Fibroblast of lung (primary cell): ENCODE measurements at places on chromosomes 1 and 21. TPM values are rescaled to one million over a fixed set of nuclear protein-coding genes. Genes with fewer than 3 reads are reported as not detected.

GRCh38 chr21:21268061-21268471, 269.9 kb downstream of the NCAM2 start:
- DNase-seq, result peak; percentile 62

- DNase-seq, result peak; percentile 6
These were observed 675.7 kb upstream of the CHRM3 start for GRCh38 chr1:238710697-238711096.

GRCh38 chr1:237154157-237154556, 112.2 kb downstream of the RYR2 start:
- peak; percentile 81 for DNase-seq

DNA sequence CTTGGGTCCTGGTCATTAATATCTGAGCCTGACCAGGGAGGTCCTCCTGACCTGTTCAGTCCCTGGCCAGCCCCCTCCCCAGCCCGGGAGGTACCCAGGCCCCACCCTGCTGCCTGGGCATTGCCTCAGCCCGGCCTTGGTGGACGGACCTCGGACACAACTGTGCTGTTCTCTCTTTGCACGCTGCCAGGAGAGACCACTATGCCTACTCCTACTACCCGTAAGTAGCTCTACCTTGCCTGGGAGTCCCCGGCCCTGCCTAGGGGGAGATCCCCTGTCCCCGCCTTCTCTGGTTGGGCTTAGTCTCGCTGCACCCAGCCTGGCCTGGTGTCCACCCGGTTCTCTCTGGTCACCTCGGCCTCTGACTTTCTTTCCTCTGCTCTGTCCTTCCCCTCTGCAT, 53.2 kb downstream of the PTPRU start:
- no peak for DNase-seq

- no peak for DNase-seq
These were observed 58.1 kb upstream of the SIM2 start for GRCh38 chr21:36640721-36641244.

- DNase-seq, result no peak
These were observed 11.6 kb upstream of the OR2G2 start for GRCh38 chr1:247576514-247576913.

DNA sequence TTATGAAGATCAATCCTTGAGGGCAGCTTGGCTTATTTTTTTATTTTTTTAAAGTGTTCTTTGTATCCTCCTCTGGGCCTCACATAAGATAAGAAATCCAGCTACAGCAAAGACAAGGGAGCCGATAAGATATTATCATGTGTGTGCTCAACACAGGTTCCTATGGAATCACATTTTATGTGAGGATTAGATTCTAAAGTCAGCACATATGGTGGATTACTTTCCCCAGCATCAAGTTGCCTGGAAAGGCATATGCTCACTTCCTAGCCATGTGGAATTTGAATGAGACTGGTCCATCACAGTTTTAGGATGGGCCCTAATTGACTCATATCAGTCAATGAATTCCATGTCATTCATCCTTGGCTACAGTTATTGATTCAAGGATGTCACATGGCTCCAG, 456.9 kb upstream of the LRRC7 start:
- DNase-seq, result no peak

- DNase-seq, result no peak
These were observed 12.2 kb downstream of the AMY1C start for GRCh38 chr1:103761896-103762295.

- no peak for DNase-seq
These were observed 33.4 kb upstream of the GPR153 start for GRCh38 chr1:6294080-6294889.

DNA sequence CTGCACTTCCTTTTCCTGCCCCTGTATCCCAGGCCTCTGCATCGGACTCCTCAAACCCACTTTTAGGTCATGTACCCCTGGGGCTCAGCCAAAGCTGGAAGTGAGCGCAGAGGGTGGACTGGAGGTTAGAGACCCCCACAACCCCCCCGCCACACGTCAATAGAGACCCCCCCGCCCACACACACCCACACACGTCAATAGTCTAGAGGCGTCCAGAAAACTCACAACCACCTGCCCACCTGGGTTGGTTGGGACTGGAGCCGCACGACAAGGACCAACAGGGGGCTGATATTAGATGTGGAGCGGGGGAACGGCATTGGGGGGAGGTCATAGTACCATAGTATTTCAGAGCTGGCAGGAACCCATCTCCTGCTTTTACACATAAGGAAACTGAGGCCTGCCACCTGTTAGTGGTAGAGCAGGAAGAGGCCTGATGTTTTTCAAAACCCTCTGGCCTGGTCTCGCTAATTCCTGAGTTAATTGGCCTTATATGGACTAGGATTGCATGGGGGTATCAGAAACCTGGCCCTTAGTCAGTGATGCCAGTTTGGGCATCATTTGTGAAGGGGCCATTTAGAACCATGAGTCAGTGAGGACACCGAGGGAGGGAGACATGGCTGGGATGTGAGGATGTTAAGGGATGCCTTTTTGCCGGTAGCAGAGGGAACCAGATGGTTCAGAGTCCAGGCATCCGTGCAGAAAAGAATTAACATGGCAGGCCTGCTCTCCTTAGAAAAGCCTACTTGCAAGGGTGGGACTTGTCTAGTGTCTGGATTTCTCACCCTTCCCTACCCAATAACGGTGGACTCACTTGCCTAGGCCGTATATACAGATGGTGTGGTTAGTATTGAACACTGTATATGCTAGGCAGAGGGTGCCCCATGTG, 1.1 kb downstream of the NENF start:
- DNase-seq, result no peak

DNA sequence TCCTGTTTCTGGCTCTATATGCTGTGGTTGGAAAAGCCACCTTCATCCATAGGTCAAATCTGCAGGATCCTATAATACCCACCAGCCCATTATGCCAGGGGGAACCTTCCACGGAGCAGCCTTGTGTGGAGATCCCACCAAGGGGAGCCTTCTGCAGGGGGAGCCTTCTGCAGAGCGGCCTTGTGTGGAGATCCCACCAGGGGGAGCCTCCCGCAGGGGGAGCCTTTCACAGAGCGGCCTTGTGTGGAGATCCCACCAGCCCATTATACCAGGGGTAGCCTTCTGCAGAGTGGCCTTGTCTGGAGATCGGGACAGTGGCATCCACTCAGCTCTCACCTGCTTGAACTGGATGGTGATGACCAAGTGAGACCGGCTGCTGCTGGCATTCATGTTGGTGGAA, 85.3 kb downstream of the SCCPDH start:
- no peak for DNase-seq

DNA sequence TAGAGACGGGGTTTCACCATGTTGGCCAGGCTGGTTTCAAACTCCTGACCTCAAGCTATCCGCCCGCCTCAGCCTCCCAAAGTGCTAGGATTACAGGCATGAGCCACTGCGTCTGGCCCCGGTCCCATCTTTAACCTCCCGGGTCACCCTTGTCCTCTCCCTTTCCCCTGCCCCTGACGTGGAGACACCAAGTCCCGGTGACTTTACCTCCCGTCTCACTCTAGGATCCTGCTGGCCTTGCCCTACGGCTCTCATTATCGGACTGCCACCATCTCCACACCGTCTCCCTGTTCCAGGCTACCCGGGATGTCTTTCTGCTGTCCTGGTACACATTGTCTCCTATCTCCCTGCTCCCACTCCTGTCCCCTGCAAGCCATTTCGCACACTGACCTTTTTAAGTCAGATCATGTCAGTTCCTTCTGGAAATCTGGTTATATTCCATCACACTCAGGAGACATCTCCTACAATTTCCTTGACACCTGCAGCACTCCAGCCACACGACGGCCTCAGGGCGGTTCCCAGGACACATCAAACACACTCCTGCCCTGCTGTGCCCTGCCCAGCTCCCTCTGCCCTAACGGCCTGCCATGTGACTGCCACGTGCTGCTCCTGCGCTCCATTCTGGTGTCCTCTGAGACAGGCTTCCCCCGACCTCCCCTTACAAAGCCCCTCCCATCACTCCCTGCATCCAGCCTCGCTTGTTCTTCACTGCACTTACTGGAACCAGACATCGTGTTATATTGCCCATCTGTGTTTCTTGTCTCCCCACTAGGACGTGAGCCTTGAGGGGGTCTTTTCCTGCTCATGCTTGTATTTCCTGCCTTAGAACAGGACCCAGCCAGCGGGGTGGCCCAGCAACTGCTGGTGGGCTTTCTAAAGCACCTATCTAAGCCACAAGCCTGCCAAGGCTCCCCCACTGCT, 32.7 kb downstream of the TTC39A start:
- DNase-seq, result no peak

- no peak for DNase-seq
These were observed 31.1 kb upstream of the PTPRC start for GRCh38 chr1:198607714-198608113.

DNA sequence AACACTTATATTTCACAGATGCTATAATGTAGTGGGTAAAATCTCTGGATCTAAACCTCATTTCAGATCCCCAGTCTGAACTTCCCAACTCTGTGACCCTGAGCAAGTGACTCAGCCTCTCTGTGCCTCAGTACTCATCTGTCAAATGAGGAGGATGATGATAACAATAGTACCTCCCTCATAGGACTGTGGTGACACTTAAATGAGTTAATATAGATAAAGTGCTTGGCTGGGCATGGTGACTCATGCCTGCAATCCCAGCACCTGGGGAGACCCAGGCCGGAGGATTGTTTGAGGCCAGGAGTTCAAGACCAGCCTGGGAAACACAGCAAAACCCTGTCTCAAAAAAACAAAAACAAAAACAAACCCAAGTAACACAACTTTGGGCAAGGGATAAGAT, 4.7 kb upstream of the ECE1 start:
- no peak for DNase-seq

DNA sequence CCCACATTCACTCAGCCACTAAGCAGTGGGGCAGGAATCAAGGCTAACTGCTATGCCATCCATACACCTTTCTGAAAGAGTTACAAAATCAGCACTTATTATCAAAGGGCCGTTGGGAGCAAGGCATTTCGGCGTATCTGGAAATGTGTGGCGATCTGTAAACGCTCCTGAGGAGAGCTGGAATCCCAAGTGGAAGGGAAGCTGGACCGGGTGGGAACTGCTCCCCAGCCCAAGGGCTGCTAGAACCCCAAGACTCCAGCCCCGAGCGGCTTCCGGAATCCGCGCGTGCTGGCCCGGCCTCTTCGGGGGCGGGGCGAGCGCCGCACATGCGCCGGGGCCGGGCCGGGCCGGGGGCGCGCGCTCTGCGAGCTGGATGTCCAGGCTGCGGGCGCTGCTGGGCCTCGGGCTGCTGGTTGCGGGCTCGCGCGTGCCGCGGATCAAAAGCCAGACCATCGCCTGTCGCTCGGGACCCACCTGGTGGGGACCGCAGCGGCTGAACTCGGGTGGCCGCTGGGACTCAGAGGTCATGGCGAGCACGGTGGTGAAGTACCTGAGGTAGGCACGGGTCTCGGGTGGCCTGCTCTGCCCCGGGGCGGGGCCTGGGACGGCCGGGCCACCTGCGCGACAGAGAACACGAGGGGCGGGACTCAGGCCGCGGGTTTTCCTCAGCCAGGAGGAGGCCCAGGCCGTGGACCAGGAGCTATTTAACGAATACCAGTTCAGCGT, at the start of gene NAXE:
Gene NAXE (plus strand): TSS at position 345 of the 726 bp plus-strand sequence. CDS start 29 bp downstream, at position 374.
- peak; percentile 39 for DNase-seq

DNA sequence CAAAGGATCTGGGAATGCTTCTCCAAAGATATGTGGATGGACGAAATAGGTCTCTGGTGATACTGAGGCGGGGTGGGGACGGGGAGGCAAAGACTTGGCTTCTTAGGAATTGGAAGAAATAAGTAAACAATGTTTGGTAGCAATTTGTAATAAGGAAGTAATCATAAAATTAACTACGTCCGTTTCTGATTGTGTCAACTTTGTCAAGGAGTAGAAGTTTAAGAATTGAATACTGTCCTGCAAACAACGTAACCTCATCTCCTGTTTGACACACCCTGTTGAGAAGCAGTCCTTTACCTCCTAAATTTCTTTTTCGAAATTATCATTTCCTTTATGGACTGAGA, 471 bp downstream of the POLR3C start:
- DNase-seq, result no peak

GRCh38 chr21:37408464-37409193, 42.1 kb downstream of the DYRK1A start:
- no peak for DNase-seq

- DNase-seq, result no peak
These were observed 258.3 kb downstream of the ATG4C start for GRCh38 chr1:63042278-63042677.

DNA sequence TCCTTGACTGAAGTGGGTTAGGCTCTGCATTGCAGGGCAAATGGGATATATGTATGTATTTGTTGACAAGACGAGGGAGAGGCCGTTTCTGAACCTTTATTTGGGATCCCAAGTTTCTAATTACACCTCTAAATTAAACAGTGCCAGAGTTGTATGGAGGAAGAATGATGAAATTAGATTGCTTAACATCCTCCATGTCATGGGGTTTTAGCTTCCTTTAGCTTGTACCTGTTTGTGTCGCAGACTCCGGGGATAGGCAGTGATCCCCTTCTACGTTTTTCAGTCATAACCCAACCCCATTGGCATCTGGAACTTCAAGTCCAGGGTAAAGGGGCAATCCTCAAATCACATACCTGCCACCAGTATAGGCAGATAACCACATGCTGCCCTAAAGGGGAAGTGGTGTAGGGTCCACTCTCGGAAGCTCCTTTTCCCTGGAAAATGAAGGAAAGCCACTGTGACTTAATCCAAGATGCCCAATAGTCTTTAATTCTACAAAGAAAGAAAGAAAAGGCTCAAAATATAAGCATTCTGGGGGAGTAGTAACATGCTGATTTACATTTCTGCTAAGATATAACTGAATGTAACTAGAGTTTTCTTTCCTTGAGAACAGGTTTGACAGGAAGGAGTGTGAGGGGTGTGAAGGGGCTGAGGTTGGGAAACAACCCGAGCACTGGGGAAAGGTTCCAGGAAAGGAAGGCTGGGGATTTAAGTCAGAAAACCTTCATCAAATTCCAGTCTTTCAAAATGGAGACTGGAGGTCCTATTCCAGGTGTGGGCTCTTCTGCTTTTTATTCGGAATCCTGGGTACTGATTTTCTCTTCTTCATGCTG, 77.6 kb downstream of the RGL1 start:
- no peak for DNase-seq

DNA sequence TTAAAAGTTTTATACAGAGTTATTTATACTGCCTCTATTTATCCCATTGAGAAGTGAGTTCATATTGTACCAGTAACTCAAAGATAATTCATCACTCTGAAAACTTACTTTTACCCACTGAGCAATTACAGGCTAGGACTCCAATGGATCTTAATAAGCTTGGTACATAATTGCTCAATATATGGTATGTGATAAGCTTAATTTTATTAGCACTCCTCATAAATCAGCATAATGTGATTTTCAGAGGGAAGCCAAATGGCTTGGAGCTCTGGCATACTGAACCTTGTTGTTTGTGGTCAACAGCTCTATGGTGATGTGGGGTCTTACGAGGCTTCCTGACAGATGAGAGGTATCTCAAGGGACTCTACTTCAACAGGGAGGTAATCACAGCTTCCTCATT, 26.3 kb downstream of the ADAM30 start:
- no peak for DNase-seq

GRCh38 chr1:228866468-228866867, 131.2 kb downstream of the RHOU start:
- no peak for DNase-seq

Gene FAM131C
- total RNA-seq, result 0.26 and 0.50 TPM in 2 replicates

Gene GPA33
- total RNA-seq, result not detected in 2 replicates

Gene CELA2A
- not detected in 2 replicates for total RNA-seq

Gene IFI6
- total RNA-seq, result 64.7 and 68.4 TPM in 2 replicates

Gene SPRR2B
- total RNA-seq, result not detected in 2 replicates

Gene KRTAP19-3
- not detected in 2 replicates for total RNA-seq

Gene ACTA1
- total RNA-seq, result not detected in 2 replicates

Gene CHI3L2
- 1.5 and 10.3 TPM in 2 replicates for total RNA-seq

Gene GBP6
- under 0.01 TPM in 1 of 2 replicates, not detected in the other for total RNA-seq

Gene CHI3L1
- 3.0 and 17.5 TPM in 2 replicates for total RNA-seq
